ENCODE measurements at places on chromosomes 7 and 10. TPM values are rescaled to one million over a fixed set of nuclear protein-coding genes. Genes with fewer than 3 reads are reported as not detected.

The TMEM270 gene
- not detected for total RNA-seq

The PRF1 gene
- 0.16 TPM for total RNA-seq

The AMZ1 gene
- not detected for total RNA-seq

The TPK1 gene
- 6.4 TPM for total RNA-seq

The PLXDC2 gene
- total RNA-seq, result 44.6 TPM

The TMEM273 gene
- 11.0 TPM for total RNA-seq

The CCDC126 gene
- 18.2 TPM for total RNA-seq

The OGA gene
- 142 TPM for total RNA-seq

The ZMYND11 gene
- 138 TPM for total RNA-seq

The BAIAP2L1 gene
- total RNA-seq, result 0.36 TPM

The PSMC2 gene
- total RNA-seq, result 119 TPM

The SLC18A3 gene
- not detected for total RNA-seq

All from sigmoid colon (tissue), 7 donors.